ENCODE measurements at places on chromosomes 7 and 10.
A peak's percentile ranks its signal among the peaks of the same experiment; 100 is the strongest.

GRCh38 chr10:31725436-31725835 is 203.2 kb downstream of the ARHGAP12 start:
- no peak for DNase-seq

GRCh38 chr10:11322698-11323097 is 288.8 kb downstream of the USP6NL start:
- no peak for DNase-seq

DNA sequence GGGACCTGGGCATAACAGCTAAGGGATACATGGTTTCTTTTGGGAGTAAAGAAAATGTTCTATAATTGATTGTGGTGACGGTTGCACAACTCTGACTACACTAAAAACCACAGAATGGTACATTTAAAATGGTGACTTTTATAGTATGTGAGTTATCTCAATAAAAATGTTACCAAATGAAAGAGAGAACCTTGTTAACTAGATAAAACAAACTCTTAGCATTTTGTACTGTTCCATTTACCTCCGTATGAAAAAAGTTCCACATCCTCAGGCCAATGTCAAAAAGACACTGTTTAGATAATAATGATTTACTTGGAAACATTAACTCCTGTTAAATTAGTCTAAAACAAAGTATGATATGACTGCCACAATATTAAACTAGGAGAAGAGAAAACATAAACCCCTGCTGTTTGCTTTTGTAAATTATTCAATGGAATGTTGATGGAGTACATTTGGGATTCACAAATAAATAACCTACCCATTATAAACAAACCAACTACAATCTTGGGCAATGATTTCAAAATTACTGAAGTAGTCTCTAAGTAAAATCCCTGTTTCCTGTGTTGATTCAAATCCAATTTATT is 60.7 kb downstream of the SMURF1 start:
- no peak for DNase-seq

GRCh38 chr10:103666087-103666761 is 172.7 kb downstream of the NEURL1 start:
- DNase-seq, result peak; percentile 9

DNA sequence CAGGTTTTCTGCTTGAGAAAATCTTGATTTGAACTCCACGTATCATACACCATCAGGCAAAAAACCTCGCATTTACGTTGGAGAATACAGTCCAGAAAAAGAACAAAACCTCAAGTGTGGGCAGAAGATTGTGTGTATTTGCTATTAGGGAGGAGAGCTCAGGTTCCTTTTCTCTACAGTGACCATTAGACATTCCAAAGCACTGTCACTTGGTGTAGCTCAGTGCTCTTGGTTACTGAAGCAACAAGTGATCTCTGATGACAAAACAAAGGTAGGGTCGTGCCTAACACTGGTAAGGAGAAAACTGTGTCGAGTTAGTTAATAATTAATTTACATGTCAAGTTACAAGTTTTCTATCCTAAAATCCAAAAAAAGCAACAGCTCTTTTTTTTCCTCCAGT is 72.6 kb downstream of the C1GALT1 start:
- DNase-seq, result no peak

DNA sequence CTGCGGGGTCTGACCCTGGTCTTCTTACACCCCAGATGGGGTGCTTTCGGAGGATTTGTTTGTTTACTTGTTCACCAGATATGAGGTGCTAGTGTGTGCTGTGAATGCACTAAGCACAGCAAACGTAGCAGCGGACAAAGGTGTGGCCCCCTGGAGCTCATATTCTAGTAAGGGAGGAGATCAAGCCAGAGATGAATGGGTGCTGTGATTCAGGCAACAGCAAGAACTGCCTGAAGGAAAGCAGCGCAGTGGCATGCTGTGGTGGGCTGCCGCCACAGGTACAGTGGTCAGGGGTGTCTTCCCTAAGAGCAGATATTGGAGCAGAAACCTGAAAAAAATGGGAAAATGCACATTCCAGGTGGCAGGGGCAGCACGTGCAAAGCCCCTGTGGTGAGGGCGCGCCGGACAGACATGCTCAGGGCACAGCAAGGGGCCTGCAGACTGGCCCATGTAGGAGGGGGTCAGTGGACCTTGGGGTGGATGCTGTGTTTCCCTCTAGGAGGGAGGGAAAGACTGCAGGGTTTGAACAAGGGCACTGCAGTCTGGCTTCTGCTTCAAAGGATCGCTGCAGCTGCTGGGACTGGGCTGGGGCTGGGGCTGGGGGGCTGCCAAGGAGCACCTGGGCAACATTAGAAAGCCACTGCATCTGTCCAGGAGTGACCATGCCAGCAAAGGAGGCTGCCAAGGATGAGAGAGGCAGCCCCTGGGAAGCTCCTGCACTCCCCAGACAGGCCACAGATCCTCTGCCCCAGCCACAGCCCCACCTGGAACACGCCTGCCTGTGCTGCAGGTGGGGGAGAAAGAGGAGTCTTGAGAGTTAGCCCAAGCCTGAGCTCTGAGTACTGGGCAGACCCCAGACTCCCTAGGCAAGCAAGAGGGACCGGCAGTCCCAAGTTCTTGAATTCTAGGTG is 927 bp upstream of the DEPP1 start:
- no peak for DNase-seq

GRCh38 chr7:149071182-149071635 is 19.3 kb downstream of the ZNF786 start:
- DNase-seq, result no peak

DNA sequence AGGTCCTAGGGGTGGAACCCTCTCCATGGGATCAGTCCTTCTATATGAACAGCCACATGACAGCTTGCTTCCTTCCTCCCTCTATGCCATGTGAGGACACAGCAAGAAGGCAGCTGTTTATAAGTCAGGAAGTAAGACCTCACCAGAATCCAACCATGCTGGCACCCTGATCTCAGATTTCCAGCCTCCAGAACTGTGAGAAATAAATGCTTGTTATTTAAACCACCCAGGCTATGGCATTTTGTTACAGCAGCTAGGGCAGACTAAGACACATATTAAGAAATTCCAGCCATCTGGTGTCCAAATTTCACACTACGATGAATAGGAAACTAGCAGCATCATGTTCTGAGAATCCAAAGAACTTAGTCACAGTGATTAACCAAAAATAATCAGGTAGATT is 140.1 kb downstream of the ZFAND4 start:
- DNase-seq, result no peak

- DNase-seq, result no peak
These were observed 27.2 kb upstream of the WNT16 start for GRCh38 chr7:121301446-121302213.

DNA sequence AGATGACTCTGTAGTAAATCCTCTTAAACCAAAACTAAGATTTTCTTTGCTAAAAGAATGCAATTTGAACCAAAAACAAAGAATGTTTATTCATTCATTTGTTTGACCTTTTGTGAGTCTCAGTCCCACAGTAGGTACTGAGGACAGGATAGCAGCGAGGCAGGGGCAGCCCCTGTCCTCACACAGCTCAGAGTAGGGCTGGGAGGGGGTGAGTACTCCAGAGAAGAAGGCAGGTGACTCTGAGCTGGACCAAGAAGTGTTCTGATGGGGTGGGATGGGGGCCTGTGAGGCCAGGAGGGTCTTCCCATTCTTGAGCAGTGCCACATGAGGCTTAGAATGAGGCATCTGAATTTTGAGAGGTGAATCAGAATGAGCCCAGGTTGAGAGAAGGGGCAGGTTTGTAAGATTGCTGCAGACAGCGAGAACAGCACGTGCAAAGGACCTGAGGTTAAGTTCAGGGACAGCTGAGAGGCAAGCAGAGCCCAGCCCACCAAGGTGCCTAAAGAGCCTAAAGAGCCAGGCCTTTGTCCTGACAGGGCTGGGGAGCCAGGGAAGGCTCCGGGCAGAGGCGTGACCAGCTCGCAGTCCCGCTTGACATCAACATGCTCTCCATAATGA is 56.9 kb upstream of the CHST15 start:
- DNase-seq, result no peak

DNA sequence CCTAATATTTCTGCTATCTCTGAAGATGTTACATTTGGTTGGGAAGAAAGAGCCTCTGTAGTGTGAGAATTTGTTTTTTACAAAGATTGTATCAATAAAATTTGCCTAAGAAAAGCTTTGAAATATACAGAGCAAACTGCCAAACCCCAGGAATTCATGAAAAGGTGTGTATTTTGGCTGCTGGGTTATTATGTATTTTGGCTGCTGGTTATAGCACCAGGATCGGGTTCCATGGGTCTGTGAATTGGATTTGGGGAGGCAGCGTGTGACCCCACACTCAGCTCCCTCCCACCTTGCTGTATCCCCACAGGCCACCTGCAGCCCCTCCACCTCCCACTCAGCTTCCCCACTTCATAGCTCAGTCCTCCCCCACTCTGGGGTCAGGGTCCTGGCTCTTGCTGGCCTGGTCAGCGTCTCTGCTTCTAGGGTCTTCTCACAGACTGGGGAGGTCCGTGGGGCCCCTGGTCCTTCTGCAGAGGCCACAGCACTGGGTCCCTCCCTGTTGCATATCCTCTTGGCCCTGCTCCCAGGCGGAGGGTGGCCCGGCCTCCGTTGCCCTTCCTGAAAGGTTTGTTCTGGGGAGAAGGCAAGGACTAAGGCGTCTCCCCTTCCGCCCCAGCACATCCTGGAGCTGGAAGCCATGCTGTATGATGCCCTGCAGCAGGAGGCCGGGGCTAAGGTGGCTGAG is 24.0 kb upstream of the DPYSL4 start:
- no peak for DNase-seq

- no peak for DNase-seq
These were observed 42.0 kb upstream of the FOXP2 start for GRCh38 chr7:114372619-114373018.

DNA sequence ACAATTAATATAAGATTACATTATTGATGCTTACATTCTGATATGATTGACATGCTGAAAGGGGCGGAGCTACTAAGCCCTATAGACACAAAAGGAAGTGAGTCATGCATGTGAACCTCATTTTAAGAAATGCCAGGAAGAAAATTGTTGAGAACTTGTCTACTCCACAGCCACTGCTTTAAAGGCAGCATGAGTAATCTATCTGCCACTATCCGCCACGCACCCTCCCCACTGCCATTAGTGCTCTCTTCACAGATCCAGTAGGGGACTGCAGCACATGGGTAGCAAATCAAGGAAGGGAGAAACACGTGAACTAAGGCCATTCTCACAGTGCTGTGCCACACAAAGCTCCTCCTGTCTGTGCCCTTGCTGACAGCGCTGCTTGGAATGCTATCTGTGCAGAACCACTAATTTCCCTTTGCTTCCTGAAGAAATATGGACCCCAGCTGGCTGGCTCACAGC is 524.8 kb downstream of the GRM8 start:
- DNase-seq, result no peak

GRCh38 chr10:117540640-117541404 is 1.7 kb upstream of the EMX2 start:
- no peak for DNase-seq

GRCh38 chr10:119206603-119207365 is 587 bp upstream of the GRK5 start:
- peak; percentile 78 for DNase-seq

DNA sequence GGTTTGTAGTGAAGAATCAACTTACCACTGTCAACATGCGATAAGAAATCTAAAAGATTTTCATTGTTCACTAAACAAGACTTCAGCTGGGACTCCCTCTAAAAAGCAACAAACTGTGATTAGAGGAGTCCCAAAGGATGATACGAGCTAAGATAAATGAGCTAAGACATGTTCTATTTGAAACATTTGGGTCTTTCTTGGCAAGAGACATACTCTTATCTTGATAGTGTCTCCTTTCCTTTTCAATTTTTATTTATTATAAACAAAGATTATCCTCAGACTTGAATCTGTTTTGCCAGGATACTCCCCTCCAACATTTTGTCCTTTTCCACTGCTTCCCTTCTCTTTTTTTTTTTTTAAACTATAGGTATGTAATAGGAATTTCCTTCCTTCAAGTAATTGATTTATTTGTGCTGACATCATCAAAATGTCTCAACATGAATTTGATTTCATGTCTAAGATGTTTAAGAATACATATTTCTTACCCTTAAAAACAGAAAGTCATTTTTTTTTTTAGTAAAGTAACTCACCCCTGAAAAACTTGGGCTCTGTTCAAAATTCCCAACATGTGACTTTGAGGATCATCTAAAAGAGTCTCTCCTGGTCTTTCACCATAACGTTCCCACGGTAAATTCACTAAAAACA is 158.4 kb upstream of the NRP1 start:
- DNase-seq, result no peak

- DNase-seq, result no peak
These were observed 3.3 kb downstream of the ZNF33B start for GRCh38 chr10:42635098-42635497.

DNA sequence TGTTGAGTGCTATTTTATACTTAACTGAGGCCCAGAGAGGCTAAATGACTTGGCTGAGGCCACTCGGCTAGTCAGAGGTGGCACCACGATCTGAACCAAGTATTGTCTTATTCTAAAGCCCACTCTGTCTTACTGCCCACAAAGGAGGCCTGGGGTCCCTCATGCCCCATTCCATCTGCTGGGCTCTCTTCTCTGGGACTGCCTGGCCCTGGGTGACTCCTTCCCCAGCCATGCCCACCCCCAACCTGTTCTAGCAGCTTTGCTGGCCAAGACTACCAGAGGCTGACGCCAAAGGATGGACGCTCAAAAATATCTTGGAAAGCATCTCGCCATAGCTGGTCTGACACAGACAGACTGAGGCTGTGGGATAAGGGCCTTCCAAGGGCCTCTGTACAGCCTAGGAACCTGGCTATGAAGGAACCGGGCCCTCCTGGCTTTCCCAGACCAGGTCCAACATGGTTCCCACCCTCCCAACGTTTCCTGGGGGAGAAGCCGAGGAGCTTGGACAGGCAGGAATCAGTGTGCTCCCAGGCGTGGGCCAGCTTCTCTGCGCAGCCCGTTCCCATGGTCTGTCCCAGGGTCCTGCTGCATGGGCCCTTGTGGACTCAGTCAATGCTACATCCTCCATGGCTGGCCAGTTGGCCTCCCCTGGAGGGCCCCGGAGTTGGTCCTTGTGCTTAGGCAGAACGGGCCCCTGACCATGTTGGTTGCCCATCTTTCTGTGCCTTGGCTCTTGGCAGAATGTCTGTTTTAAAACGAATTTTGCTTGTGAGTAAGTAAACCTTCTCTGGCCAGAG is 11.7 kb downstream of the HSPA12A start:
- no peak for DNase-seq

GRCh38 chr10:95508730-95509129 is 52.4 kb downstream of the SORBS1 start:
- DNase-seq, result no peak

GRCh38 chr7:110835849-110836248 is 255.1 kb upstream of the LRRN3 start:
- DNase-seq, result no peak

DNA sequence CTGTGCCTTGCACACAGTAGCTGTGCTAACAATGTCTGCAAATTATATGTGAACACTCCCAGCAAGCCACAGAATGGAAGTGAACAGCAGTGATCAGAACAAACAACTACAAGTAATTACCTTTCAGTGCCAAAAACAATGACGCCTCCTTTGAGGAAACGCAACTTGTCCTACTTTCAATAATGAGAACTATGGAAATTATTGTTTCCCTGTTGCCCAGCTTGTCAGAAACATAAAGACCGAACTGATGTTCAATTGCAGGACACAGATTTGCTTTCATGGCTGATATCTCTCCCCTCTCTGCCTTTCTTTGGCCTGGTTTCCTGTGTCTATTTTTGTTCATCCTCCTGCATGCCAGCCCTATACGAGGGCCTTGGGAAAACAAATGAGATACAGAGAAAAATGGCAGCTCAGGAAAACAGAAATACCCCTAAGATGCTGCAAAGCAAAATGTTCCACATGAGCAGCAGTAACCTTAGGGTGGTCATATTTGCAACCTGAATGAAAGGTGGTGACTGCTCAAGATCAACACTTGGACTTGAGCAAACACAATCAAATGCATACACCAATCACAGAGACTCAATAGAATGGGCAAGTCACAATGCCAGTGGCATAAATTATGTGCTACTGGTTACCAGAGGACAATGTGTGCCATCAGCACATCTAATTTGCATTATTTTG is 26.8 kb downstream of the COBL start:
- no peak for DNase-seq
